ENCODE measurements at places on chromosomes 4 and X.

- DNase-seq = no peak
Observed at GRCh38 chr4:140807491-140808252, 51.5 kb upstream of the TBC1D9 start.

DNA sequence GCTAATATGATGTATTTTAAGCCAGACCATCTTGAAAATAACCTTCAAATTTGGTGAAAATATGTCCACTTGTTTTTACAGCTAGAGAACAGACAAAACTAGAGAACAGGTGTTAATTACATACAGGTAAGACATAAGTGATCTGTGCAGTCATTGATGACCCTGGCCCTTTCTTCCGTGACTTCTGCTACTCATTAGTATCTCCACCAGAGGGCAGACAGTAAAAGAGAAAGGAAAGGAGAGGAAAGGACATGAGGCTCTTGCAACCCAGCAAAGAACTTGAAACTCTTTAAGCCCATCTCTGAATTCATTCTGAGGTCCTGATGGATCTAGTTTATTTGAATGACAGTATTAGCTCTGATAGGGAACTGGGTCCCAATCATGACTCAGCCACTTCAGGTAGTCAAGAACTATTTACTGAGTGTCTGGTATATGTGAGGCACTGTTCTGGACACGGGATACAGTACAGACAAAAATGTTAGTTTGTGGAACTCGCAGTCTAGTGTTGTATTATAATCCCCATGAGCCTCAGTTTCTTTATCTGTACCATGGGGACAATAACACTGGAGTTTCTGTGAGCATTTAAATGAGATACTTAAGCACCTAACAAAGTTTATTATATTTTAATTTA lies 121.0 kb upstream of the TEX13D start:
- DNase-seq = no peak

- DNase-seq = no peak
Observed at GRCh38 chr4:9703391-9703790, 78.0 kb upstream of the DRD5 start.

DNA sequence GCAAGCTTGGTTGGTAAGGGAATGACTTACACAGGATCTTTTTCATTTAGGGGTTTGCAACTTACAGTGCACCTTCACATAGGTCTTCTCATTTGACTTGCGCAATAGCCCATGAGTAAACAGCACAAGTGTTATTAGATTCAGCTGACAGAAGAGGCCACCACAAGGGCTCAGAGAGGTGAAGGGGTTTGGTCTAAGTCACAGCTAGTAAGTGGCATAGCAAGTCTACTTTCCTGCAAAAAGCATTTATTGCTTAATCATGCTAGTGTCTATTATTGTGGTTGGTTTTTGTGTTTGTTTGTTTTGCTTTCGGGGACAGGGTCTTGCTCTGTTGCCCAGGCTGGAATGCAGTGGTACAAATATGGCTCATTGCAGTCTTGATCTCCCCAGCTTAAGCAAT lies 83.3 kb downstream of the SPRY1 start:
- DNase-seq = no peak

DNA sequence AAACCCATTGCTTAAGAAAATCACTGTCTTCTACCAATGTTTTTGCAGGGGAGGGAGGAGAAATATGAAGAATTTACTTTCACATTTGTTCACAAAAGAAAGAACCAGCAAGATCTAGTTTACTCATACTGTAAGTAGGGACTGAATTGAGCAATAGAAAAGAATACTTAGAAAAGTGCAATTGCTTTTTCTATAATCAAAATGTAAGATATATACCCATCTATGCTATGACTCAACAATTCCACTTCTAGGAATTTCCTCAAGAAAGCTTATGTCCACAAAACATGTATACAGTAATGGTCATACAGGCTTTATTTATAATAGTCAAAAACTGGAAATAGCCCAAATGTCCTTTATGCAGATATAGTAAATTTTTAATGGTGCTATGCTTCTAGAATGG lies 196.4 kb downstream of the LRBA start:
- DNase-seq = no peak

DNA sequence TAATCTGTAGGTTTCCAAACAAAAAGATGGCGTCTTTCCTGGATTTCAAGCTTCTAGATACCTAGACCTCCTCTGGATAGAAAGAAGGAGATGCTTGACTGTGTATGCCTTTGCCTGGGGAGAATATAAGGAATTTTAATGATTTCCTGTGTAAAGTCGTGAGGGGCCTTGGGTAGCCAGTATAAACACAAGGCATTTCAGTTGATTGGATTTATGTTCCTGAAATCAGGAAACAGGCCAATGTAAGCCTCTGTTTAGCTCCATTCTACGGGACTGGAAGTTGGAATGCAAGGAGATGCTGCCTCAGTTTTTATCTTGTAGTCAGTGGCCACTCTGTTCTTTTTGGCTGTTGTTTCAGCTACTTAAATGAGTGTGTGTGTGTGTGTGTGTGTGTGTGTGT lies 137.2 kb downstream of the GUCY2F start:
- DNase-seq = no peak

DNA sequence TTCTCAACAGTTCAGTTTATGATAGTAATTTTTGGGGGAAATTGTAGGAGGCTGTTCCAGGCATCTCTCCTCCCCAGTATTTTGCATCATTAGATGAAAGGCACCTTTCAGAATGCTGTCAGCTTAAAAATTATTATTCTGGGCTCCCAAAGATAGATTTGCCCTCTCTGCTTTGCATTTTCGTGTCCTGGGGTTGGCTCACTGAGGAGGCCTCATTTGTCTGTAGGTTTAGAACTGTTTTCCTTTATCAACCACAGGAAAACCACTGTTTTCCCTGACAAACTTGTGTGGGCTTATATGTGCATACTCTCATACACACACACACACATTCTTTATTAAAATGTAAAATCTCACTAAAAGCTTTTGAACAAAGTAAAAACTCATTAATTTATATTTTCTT lies 197.2 kb upstream of the VCX3A start:
- no peak for DNase-seq

- no peak for DNase-seq
Observed at GRCh38 chrX:150766351-150767044, 73.3 kb downstream of the MTMR1 start.

All from stimulated activated CD8-positive, alpha-beta memory T cell treated with anti-CD3 and anti-CD28 coated beads, Interleukin-4, amount 100 ng/mL, for 1 hour (primary cell).